PC-3 (cell line): ENCODE measurements at places on chromosomes 11 and 22. TPM values are rescaled to one million over a fixed set of nuclear protein-coding genes. Genes with fewer than 3 reads are reported as not detected.
A peak's percentile ranks its signal among the peaks of the same experiment; 100 is the strongest.

- peak; percentile 39 for DNase-seq
- no peaks in the 10 kb centered on the region for H3K27me3 ChIP-seq
- no peaks in the 10 kb centered on the region for H3K4me1 ChIP-seq
- H3K36me3 ChIP-seq: no peaks in the 10 kb centered on the region
- no peak overlapping the region for H3K4me3 ChIP-seq
Observed at GRCh38 chr11:92473736-92474135, 249.1 kb downstream of the FAT3 start.

The EFEMP2 gene
- total RNA-seq: 2.6 and 4.5 TPM in 2 replicates

The OR52N4 gene
- total RNA-seq: not detected in 2 replicates

The PGA4 gene
- not detected in 2 replicates for total RNA-seq
